ENCODE measurements at places on chromosomes 2 and 18.

- peak; percentile 62 for DNase-seq
These were observed 3.0 kb downstream of the LBH start for GRCh38 chr2:30234180-30234971.

- peak; percentile 33 for DNase-seq
These were observed 15.6 kb upstream of the LAMA1 start for GRCh38 chr18:7133181-7133580.

DNA sequence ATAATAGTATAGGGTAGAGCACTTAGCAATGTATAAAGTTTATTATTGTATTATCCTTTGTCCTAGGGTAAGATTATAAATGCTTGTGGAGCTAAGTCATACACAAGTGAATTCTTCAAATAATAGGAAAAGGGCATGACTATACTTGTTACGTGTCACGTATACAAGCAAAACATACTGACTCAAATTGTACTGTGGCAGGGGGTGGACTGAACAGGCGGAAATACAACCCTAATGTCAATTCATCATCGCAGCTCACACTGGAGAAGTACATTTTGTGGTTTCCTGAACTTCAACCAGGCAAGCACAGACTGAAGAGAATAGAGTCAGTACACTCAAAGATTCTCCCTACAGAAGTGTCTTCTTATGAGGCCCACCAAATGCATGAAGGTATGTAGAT lies 201.0 kb downstream of the MBD2 start:
- DNase-seq, result peak; percentile 8

DNA sequence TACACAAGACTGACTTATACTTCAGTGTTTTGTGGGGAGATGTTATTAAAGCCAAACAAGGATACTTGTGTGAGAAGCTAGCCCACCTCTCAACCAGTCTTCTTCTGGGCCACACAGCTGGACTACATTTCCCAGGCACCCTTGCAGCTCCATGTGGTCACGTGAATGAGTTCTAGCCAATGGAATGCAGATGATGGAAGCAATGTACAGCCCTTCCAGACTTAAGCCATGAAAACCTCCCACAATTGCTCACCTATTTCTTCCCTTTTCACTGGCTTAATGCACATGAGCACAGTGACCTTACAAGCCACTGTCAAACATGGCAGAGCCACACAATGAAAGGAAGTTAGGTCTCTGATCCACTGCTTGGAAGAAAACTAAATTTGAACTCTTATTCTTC lies 20.4 kb upstream of the FEZ2 start:
- peak; percentile 56 for DNase-seq

- DNase-seq, result no peak
These were observed 90.1 kb downstream of the MYCN start for GRCh38 chr2:16030206-16031057.

GRCh38 chr2:6352247-6352646 lies 513.5 kb downstream of the CMPK2 start:
- DNase-seq, result no peak

GRCh38 chr18:4807604-4808293 lies 352.6 kb upstream of the DLGAP1 start:
- DNase-seq, result no peak

DNA sequence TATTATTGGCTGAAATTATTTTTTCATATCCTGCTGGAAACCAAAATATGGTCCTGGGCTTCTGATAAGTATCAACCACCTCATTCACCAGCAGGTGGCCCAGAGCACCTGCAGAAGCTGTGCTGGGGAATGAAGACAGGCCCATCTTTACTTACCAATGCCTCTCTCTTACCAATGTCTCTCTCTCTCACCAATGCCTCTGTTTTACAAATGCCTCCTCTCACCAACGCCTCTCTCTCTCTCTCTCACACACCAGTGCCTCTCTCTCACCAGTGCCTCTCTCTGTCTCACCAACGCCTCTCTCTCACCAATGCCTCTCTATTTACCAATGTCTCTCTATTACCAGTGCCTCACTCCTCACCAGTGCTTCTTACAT lies 2.3 kb upstream of the MAL start:
- peak; percentile 19 for DNase-seq

DNA sequence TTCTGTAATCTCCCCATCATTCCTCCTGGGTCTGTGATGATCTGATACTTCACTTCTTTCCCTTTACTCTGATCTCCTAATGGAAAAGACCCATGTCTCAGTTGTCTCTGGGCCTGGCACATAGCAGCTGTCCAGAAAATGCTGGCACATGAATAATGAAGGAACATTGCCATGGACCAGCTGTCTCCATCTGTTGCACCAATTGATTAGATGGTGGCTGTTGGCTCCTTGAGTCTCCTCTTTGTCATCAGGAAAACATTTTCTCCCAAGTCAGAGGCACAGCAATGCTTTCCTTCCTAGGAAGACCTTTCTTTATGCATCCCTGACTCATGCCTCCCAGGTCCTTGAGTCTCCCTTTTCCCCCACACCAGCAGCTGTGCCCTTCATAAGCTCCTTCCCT lies 286.2 kb upstream of the CXCR4 start:
- no peak for DNase-seq

GRCh38 chr2:117958186-117958585 lies 55.7 kb downstream of the CCDC93 start:
- no peak for DNase-seq

DNA sequence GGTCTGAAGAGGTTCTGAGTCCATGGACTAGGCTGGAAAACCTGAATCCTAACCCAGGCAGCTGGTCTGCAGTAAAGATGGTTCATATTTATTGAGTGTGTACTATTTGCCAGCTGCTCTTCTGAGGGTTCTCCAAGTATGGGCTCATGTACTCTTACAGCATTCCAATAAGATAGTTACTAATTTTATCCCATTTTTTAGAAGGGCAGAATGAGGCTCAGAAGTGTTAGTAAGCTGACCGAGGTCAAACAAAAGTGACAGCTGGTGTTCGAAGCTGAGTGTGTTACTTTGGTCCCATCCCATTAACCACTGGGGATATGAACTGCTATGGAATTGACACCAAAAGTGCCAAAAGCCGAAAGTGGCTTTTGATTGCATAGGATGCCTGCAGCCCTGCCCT lies 76.9 kb downstream of the CABLES1 start:
- no peak for DNase-seq

GRCh38 chr18:2869207-2869606 lies 22.4 kb downstream of the EMILIN2 start:
- DNase-seq, result no peak

DNA sequence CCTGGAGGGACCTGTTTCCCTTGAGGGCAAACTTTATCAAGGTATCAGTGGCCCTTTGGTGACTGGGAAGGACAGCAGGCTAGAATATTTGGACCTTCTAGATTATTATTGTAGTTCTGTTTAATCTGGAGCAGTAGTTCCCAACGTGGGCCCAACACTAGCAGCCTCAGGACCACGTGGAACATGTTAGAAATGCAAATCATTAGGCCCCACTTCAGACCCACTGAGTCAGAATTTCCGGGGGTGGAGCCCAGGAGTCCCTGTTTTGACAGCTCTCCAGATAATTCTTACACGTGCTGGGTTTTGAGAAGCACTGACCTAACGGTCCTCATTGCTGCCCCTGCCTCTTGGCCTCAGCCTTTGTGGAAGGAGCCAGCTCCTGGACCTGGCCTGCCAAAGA lies 25.5 kb upstream of the DYNC2LI1 start:
- DNase-seq, result no peak

GRCh38 chr2:126880324-126880723 lies 18.4 kb upstream of the TEX51 start:
- no peak for DNase-seq
